Activated CD8-positive, alpha-beta memory T cell treated with anti-CD3 and anti-CD28 coated beads for 4 hours (primary cell): ENCODE measurements at places on chromosomes 4 and X.
A peak's percentile ranks its signal among the peaks of the same experiment; 100 is the strongest.

- DNase-seq: peak; percentile 35
Observed at GRCh38 chr4:141307241-141307689, 86.6 kb downstream of the ZNF330 start.

DNA sequence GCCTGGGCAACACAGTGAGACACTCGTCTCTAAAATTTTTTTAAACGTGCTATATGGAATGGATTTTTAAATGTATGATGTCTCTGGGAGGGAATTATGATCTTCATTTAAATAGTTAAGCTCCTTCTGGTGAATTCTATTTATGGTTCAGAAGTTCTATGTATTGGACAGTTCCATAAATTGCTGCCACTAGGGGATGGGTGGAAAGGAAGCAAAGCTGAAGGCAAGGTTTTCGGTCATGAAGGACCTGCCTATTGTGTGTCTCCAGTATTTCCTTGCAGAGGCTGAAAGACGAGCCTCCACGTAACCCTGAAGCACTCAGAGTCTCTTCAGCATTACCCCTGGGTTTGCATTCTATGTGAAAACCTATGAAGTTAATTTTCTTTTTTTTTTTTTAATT is 451.5 kb upstream of the FAT1 start:
- no peak for DNase-seq

GRCh38 chr4:156771171-156771837 is 200.3 kb downstream of the PDGFC start:
- no peak for DNase-seq

GRCh38 chr4:76177709-76178108 is 29.5 kb upstream of the NUP54 start:
- no peak for DNase-seq

GRCh38 chrX:9708923-9709553 is 56.6 kb downstream of the GPR143 start:
- peak; percentile 54 for DNase-seq

GRCh38 chr4:40822420-40823166 is 72.8 kb downstream of the NSUN7 start:
- no peak for DNase-seq

DNA sequence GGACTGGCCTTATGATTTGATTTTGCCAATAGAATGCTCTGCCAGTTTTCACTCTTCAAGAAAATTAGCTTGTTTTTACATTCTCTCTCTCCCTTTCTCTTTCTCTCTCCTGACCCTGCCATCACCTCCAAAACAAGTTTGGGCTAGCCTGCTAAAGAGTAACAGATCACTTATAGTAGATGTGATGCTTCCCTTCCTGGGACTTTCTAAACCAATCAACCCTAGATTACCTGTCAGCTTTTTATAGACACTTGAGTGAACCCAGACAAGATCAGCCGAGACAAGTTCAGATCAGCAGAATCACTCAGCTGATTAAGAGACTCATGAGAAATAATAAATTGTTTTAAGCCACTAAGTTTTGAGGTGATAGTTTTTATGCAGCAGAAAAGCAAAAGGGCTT is 521.2 kb downstream of the ANKRD50 start:
- DNase-seq: no peak
